ENCODE measurements at places on chromosomes 16 and 17.

- DNase-seq: peak; percentile 58
These were observed 12.5 kb downstream of the TOM1L2 start for GRCh38 chr17:17959520-17960361.

DNA sequence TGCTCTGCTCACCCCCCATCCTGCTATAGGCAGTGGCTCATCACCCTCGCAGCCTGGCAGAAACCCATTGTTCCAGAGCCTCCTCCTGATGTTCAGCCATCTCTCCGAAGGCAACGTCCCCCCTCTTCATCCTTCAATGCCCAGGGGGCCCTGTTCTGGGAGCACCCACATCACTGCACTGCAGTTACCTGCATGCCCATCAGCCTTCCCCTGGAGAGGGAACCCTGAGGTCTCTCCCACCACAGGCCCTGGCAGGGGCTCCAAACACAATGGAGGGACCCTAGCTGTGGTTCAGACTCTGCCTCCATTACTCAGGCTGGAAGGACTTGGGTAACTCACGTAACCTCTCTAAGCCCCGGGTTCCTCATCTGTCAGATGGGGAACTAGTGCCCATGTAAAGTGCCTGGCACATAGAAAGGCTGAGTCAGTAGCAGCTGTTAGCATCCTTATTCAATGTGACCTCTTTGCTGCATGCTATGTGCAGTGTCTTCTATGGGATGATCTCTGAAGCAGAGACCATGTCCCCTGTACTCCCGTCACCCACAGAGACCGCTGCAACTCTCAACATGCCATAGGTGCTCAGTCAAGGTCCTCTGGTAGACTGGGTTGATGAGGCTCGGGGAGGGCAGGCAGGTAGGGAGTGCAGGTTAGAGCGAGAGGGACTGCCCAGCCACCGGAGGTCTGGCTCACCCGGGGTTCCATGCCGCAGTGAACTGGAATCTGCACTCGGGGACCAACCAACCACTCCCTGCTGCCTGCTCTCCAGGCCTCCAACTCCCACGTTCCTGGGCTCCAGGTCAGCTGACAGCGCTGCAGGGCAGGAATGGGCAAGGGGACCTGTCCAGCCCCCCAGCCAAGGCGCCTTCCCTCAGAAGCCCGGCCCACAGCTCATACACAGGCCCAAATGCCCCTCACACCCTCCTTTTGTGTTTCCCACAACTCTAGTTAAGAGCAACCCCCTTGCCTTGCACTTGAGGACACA is 233.2 kb downstream of the ZNF423 start:
- DNase-seq: no peak

GRCh38 chr17:56926704-56927103 is 12.9 kb upstream of the TRIM25 start:
- no peak for DNase-seq

DNA sequence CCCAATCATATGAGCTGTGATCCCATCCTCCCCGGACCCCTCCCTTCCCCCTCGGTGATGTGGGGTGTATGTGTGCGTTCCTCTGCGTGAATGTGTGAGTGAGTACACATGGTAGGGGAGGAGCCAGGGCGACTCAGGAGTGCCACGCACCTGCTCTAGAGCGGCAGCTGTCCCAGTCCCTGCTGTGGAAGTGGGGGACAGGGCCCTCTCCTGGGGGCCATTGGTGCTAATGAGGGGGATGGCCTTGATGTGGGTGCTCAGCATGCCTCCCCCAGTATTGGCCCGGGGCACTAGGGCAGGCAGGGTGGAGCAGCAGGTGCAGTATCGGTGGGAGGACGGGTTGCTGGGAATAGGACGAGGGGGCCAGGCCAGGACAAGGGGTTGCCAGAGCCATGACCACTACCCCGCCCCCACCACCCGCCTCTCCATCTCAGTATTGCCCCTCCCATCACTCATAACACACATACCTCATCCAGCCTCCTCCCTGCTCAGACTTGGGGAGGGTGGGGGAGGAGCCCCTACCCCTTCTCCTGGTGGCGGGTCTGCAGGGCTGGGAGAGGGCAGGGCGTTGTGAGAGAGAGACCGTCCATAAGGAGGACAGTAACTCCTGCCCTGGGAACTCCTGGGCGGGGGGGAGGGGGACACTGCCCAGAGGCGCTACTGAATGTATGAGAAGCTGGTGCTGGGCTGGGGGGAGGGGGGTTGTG is 8.5 kb downstream of the NR1D1 start:
- DNase-seq: no peak

GRCh38 chr16:50559342-50559741 is 11.1 kb downstream of the NKD1 start:
- DNase-seq: no peak

GRCh38 chr16:80288616-80289015 is 252.2 kb upstream of the DYNLRB2 start:
- no peak for DNase-seq

GRCh38 chr16:9736547-9736946 is 445.7 kb downstream of the GRIN2A start:
- no peak for DNase-seq

GRCh38 chr16:81004646-81005353 is 1.9 kb downstream of the CMC2 start:
- no peak for DNase-seq

- DNase-seq: peak; percentile 35
These were observed 181.9 kb upstream of the CACNG5 start for GRCh38 chr17:66652840-66653507.

DNA sequence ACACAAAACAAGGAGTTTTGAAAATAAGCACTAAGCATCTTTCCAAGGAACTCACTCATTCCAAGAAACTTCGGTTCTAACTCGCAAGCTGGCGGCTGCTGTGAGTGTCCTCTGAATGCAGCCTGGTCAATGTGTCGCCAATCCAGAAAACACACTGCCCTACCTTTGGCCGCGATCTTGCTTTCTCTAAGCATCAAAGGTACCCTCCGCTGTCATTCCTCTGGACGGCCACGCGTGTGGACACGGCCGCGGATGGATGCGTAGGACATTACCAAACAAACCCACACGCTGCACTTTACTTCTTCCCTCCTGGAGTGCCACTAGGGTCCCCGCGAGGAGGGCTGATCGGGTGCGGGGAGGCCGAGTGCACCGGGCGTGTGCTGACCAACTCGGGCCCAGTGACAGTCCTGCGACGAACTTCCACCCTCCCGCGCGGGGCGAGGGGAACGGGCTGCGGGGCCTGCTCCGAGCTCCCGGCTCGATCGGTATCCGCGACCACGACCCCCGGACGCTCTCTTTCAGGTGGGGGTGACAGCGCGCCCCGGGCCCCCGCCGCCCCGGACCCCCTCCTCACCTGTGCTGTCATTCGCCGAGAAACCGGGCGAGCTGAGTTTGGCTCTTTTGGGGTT is 1.1 kb downstream of the CREBBP start:
- DNase-seq: peak; percentile 28

DNA sequence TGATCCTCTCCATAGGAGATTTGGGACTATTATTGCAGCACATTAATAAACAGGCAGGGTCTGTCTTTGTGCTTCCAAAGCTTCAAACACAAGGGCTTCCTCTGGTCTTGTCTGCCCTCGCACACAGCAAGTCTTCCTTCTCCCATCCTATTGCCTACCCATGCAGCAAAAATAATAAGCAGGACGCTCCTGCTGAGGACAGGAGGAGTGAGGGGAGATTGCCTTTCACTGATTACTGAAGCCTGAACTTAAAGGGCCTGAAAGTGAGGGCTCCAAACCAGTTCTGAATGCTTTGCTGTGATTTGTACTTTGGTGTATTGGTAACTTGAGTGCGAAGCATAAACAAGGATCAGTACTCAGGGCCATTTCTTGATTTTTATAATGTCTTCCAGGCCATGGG is 197.6 kb upstream of the XYLT1 start:
- no peak for DNase-seq

DNA sequence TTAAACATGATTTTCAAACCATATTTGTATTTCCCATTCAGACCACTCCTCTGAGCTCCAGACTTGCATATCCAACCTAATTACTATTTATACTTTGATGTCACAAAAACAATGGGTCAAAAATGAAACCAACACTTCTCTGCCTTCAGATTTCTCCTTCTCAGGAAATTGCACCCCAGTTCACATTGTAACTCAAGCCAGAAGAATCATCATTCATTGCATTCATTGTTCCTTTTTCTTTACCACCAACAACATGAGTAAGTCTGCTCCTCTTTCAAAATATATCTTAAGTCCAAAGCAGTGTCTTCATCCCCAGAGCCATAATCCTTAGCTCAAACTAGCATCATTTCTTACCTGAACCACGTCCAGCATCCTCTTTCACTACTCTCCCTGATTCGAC is 2.6 kb upstream of the AKAP1 start:
- DNase-seq: no peak

GRCh38 chr16:10200637-10201586 is 18.7 kb upstream of the GRIN2A start:
- DNase-seq: no peak

DNA sequence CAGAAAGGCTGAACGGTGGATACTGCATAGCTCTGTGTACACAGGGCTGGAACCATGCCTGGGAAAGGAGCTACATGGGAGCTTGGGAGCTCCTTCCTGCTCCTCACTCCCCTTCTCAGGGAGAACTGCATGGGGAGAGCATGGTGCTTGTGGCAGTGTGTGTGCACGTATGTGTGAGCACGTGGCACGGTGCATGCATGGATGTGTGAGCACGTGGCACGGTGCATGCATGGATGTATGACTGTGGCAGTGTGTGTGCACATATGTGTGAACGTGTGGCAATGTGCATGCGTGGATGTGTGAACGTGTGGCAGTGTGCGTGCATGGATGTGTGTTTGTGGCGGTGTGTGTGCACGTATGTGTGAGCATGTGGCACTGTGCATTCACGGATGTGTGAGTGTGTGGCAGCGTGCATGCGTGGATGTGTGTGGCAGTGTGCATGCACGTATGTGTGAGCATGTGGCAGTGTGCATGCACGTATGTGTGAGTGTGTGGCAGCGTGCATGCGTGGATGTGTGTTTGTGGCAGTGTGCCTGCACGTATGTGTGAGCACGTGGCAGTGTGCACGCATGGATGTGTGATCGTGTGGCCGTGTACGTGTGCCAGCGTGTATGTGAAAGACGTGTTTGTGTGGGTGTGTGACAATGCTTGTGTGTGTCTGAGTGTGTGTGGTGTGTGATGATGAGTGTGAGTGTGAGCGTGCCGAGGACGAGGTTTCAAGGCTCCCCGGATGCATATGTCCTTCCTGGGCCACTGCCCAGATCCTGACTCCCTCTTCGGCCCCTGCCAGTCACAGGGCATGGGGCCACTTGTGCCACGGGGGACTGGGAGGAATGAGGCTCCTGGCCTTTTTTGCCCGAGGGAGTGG is 52.4 kb upstream of the JPH3 start:
- no peak for DNase-seq

DNA sequence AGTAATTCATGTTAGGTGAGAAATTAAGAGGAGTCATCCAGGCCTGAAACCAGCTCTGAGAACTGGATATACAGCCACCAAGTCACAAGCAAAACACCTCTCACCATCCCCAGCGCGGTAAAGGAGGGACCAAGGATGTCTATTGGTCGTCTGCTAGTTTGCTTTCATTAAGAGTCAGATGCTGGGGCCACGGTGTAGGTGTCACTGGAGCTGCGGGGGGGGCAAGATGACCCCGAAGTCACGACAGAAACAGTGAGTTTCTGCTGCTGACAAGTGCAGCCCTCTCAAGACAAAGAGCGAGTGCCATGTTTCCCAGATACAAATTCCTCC is 790 bp downstream of the NCBP3 start:
- peak; percentile 43 for DNase-seq

DNA sequence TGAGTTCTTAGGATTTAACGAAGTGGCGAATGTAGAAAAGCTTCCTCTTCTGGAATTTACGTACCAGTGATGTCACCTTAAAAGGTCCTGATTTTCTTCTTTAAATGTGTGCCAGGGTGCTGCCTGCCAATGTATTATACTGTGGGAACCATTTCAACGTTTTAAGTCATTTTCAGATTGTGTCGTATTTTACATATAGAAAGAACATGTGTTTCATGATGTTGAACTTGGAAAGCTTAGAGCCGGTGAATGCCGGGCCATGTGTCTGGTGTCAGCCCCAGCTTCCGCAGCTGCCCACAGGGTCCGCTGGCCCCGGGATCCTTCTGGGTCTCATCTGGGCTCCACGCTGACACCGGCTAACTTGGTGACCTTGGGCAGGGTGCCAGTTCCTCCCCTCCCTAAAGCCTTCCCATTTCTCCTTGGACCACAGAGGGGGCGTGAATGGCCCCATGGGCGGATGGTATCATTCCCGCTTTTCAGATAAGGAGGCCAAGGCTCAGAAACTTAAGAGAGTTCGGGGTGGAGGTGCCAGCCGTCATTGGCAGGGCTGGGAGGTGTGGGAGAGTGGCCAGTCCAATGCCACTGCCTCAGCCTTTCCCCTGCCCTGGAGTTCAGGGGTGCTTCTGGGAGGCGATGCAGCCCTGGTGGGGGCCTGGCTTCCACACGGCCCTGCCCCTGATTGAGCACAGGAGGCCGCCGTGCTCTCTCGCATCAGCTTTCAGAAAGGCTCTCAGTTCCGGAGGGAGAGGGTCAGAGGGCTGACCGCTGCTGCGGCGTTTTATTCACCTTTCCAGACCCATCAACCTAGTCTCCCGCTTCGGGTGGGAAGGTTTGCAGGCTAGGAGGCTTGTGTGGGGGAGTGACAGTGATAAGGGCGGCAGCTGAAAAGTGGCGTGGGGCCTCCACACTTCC is 68.8 kb upstream of the CIBAR2 start:
- no peak for DNase-seq

DNA sequence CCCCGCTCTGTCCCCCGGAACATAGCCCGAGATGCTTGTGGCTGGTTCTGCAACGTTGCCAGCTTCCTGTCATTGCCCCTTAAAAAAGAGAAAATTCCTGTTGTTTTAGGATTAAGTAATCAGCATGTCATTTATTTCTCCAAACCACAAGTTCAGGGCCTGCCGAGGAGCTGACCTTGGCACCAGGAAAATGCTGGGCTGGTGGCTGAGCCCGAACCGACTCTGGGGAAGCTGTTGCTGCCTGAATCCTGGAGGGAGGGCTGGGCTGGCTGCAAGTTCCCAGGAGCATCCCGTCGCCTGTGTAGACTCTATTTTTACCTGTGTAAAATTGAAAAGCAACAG is 130.9 kb upstream of the FOXF1 start:
- DNase-seq: no peak

DNA sequence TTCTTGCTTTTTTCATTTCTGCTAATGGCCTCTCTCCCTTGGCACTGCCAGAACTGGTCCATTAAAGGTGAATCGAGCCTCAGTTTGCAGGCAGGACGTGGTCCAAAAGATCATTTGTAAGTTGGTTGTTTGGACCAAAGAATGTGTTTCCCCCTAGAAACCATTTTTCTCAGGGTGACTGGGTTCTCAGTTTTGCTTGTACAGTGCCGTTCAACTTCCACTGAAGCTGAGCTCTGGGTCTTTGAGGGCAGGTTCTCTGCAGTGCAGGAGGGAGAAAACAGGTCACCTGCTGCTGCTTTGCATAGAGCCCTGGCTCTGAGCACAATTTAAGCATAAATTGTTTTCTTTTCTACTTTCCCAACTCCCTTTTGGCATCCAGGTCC is 9.0 kb upstream of the AMZ2 start:
- DNase-seq: no peak

DNA sequence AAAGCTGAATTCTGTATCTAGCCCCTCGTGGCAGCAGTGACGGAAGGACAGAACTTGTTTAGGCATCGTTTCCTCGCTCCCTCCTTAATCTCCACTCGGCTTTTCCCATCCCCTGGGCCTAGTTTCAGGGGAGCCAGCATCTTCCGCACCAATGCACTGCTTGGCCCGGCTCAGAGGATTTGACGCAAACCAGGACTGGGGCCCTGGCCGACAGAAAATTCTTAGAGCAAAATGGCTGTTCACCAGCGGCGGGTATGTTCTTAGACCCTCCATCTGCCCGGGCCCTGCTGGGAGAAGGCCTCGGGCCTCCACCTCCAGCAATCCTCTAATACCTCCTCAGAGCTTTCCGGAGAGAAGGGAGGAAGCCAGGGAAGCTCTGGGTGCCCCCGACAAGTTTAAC is 54.6 kb downstream of the TBC1D16 start:
- DNase-seq: no peak

Measured in activated CD4-positive, alpha-beta T cell treated with anti-CD3 and anti-CD28 coated beads, Interleukin-2, amount 50 U/mL, for 48 hours (primary cell).